Uterus (tissue), 4 donors: ENCODE measurements at places on chromosomes 13 and 19.
A peak's percentile ranks its signal among the peaks of the same experiment; 100 is the strongest.

DNA sequence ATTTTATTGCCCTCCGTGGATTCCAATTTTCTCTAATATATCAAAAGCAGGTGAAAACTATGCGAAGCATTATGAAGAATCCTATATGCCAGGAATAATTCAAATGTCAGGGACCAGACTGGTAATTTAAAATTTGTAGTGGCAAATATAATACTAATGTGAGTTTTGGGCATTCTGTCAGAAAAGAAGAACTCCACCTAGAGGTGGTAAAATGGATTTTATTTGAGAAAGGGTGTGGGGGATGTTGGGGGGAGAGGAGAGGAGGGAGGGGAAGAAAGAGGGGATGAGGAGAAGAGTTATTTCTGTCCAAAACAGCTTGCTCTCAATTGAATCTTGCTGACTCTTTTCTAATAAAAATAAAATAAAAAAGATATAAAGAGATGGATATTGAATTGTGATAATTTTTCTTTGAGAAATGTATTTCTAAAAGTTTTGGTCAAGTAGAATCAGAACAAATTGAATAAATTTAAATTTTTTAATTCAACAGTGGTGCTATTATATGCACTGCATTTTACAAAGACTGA, 929.3 kb upstream of the SLITRK5 start:
- DNase-seq: no peak

DNA sequence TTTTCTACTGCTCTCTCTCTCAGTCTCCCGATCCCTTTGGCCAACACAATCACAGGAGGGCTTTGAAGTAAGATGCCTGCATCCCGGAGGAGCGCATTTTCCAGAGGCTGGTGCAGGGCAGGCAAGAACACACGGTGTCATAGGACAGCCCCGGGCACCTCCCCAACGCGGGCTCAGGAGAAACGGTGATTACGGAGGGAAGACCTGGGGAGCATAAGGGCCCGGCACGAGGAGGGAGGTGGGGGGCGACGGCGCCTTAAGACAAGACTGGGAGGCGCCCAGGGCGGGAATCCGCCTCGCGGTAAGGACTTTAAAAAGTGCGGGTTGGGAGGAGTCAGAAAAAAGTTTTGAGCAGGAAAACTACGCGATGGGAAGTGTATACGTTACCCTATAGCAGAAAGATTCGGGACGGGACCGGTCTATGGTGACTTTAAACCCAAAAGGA, 18.7 kb upstream of the ZNF888 start:
- peak; percentile 41 for DNase-seq

DNA sequence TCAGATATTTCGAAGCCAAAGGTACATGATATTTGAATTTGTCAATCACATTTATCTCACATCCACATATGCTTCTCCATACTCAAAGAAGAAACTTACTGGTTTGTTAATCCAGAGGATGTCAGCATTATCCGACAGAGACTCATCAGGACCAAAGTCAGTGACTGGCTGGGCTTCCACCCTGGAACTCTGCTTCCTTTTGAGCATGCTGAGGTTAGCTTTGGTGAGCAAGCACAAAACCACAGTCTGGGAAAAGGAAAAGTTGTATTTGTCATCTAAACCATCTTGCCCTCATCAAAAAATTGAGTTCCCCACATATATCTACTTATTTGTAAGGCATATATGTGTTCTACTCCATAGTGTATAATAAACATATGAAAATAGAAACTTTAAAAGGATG, 17.4 kb downstream of the NALCN start:
- no peak for DNase-seq

GRCh38 chr19:3441986-3442329, 38.4 kb downstream of the SMIM24 start:
- DNase-seq: no peak

GRCh38 chr13:44412346-44412935, 38.8 kb downstream of the SERP2 start:
- DNase-seq: no peak
